ENCODE measurements at places on chromosomes 3 and 15. TPM values are rescaled to one million over a fixed set of nuclear protein-coding genes. Genes with fewer than 3 reads are reported as not detected.

GRCh38 chr15:49817100-49817499, 196.3 kb downstream of the DTWD1 start:
- DNase-seq, result no peak

DNA sequence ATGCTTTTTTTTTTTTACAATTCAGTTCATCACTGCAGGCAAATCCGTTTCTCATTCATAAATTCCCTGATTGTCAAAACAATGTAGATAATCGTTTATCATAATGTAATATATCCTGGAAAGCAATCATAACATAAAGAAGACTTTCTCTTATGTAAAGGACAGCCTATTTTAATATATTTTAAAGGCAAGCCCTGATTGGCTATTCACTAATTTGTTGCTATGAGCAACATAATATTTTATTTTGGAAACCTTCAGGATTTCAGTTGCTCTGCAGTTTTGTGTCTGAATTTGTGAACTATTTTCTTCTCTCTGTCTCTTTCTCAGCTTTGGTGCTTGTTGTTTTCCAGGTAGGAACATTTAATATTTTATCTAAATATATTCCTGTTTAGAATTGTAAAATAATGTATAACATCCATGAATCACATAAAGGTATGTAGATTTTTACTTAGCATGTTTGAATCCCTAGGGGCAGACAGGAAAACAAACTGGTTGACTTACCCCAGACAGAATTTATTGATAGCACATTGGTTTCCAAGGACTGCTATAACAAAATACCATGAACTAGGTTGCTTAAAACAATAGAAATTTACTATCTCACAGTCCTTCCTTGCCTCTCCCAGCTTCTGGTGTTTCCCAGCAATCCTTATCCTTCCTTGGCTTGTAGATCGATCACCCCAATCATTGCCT, 253.5 kb downstream of the CDIN1 start:
- no peak for DNase-seq

- no peak for DNase-seq
These were observed 65.1 kb upstream of the TBL1XR1 start for GRCh38 chr3:177262396-177262795.

The SCAANT1 gene
- not detected for polyA plus RNA-seq

The SIDT1 gene
- polyA plus RNA-seq, result 0.08 TPM

The CHRNA3 gene
- polyA plus RNA-seq, result not detected

The P2RY1 gene
- 0.20 TPM for polyA plus RNA-seq

Measured in aorta (tissue), 5 donors.